ENCODE measurements at places on chromosomes 5 and 9. TPM values are rescaled to one million over a fixed set of nuclear protein-coding genes. Genes with fewer than 3 reads are reported as not detected.

Gene PALM2AKAP2
- 20.6 TPM for total RNA-seq

DNA sequence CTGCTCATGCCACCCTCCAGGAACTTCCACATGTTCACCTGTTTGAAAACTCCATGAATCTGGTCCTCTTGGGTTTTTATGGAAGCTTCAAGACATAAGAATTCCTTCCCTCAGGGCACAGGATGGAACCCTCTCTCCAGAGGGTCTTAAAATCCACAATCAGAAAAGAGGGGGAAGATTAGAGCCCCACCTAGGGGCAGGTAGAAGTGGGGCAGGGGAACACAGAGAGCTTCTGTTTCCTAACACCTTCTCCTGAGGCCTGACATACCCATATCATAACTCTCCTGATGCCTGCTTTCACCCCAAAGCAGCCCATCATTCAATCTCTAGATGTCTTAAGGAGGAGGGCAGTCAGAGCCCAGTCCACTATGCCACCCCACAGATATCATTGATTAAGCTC lies 1087.7 kb upstream of the ARRDC3 start:
- no peak for DNase-seq
- no peak overlapping the region for H3K27ac ChIP-seq
- H3K4me3 ChIP-seq: no peak overlapping the region

GRCh38 chr5:64979531-64979930 lies 210.8 kb downstream of the CWC27 start:
- no peaks in the 10 kb centered on the region for H3K27me3 ChIP-seq
- no peaks in the 10 kb centered on the region for H3K36me3 ChIP-seq
- no peak overlapping the region for H3K27ac ChIP-seq
- no peak for DNase-seq

GRCh38 chr9:108586471-108587139 lies 269.2 kb downstream of the ACTL7B start:
- no peak for DNase-seq
- no peaks in the 10 kb centered on the region for H3K4me1 ChIP-seq
- no peak overlapping the region for H3K27ac ChIP-seq
- no peak overlapping the region for H3K4me3 ChIP-seq
- H3K27me3 ChIP-seq: peaks cover 9% of the 10 kb centered on the region

DNA sequence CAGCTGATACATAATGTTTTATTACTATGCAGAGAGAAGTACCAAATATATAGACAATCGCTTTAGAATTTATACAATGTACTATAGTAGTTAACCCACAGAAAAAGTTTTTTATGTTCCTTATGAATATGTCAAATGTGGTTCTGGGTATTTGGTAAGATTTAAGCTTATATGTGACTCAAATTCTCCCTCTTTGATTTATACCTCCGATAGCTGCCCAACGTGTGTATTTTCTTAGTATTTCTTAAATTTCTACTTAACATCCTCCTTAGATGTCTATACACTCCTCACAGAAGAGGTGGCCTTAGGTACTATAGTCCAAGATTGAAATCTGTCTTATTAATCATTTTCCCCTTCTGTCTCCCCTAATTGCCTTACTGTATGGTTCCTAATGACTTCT lies 138.6 kb upstream of the TNFAIP8 start:
- no peaks in the 10 kb centered on the region for H3K27me3 ChIP-seq
- no peak overlapping the region for H3K4me3 ChIP-seq
- no peak overlapping the region for H3K27ac ChIP-seq
- H3K36me3 ChIP-seq: 0 out of 2 replicates have a peak, but pooled peaks cover 2% of the 10 kb centered on the region
- no peak for DNase-seq

GRCh38 chr9:77910194-77910621 lies 121.4 kb downstream of the GNAQ start:
- H3K27ac ChIP-seq: no peak overlapping the region
- no peak for DNase-seq
- no peaks in the 10 kb centered on the region for H3K27me3 ChIP-seq
- no peaks in the 10 kb centered on the region for H3K36me3 ChIP-seq

GRCh38 chr5:149094996-149095395 lies 32.1 kb upstream of the SH3TC2 start:
- H3K4me1 ChIP-seq: no peaks in the 10 kb centered on the region
- H3K36me3 ChIP-seq: no peaks in the 10 kb centered on the region
- DNase-seq: no peak
- peaks cover 4% of the 10 kb centered on the region for H3K27me3 ChIP-seq

DNA sequence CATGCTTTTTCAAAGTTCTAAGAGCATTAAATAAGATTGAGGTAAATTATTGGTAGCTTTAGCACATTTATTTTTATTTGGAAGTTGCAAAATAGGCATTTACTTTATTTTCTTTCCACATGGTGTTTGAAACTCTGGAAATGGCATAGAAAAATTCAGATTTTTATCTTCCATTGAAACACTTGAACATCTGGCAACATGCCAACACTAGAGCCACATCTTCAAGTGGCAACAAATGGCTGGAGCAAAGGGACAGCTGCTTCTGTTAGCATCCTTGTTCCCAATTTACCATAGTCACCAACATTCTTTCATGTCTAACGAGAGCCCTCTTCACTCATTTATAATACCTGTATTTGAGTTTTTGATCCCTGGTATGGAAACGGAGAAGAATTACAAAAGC lies 539.9 kb downstream of the ZNF608 start:
- no peak overlapping the region for H3K4me3 ChIP-seq
- no peaks in the 10 kb centered on the region for H3K4me1 ChIP-seq
- H3K27ac ChIP-seq: no peak overlapping the region
- DNase-seq: no peak
- H3K36me3 ChIP-seq: no peaks in the 10 kb centered on the region

GRCh38 chr9:136789523-136789937 lies 1.6 kb upstream of the TMEM141 start:
- peaks cover 8% of the 10 kb centered on the region for H3K36me3 ChIP-seq
- DNase-seq: no peak
- H3K4me1 ChIP-seq: peaks cover 5% of the 10 kb centered on the region
- peaks cover 5% of the 10 kb centered on the region for H3K27me3 ChIP-seq
- H3K4me3 ChIP-seq: no peak overlapping the region

DNA sequence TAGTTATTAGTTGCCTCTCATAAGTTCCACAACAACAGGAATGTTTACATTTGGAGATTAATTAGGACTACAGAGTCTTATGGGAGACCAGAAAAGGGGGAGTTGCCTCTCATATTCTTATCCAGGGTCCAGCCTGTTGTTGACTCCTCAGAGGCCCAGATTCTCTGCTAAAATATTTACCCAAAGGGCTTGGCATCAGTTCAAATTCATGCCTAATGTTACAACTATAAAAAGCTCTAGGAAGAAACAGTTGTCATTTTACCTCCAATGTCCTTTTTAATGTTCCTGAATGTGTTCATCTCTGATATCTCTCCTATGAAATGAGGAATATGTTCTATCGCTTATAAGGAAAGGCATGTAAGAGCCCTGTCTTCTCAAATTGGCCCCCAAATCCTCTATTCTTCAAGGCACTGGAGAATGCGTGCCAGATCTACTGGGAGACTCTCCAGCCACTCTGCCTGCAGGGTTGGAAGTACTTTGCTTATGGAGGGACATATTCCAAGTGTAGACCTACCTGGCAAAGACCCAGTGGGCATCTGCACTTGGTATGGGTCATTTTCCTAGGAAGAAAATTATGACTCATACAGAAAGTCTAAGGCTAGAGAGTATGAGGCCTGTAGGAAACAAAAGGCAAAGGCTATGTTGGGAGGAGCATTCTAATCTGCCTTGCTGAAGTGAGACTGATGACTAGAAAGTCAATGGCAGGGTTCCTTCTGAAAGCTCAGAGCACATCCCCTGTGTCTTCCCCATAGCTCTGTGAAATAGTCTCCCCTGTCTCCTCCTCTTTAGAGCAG lies 192.6 kb downstream of the ESM1 start:
- no peaks in the 10 kb centered on the region for H3K27me3 ChIP-seq
- H3K27ac ChIP-seq: no peak overlapping the region
- H3K4me3 ChIP-seq: no peak overlapping the region
- no peaks in the 10 kb centered on the region for H3K36me3 ChIP-seq
- peaks cover 17% of the 10 kb centered on the region for H3K4me1 ChIP-seq

DNA sequence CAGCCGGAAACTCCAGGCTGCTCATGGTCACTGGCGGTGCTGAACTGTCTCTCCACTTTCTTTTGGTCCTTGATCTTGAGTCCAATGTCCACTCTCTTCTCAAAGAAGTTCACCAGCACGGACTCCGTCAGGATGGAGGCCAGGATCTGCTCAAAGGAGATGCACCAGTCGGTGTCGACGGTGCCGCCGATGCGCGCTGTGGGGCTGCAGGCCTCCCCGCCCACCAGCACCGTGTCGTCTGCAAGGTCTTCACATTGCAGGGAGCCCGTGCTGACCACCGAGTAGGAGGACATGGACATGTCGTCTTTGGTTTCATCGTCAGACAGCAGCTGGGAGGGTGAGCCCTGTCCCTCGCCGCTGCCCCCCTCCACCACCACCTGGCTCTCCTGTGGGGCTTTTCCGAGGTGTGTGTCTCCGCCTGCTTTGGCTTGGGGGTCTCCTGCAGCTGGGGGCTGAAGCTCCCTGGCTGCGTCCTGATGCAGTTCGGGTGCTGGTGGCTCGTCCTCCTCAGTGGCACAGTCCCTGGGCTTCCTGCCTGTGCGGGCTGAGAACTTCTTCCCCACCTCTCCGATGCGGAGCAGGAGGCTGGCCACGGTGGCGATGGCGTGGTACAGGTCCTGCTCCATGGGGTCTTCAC lies 5.0 kb upstream of the MRNIP start:
- H3K4me1 ChIP-seq: no peaks in the 10 kb centered on the region
- DNase-seq: no peak
- H3K4me3 ChIP-seq: no peak overlapping the region
- no peak overlapping the region for H3K27ac ChIP-seq
- peaks cover 51% of the 10 kb centered on the region for H3K36me3 ChIP-seq
